ENCODE measurements at places on chromosomes 2 and 18.

DNA sequence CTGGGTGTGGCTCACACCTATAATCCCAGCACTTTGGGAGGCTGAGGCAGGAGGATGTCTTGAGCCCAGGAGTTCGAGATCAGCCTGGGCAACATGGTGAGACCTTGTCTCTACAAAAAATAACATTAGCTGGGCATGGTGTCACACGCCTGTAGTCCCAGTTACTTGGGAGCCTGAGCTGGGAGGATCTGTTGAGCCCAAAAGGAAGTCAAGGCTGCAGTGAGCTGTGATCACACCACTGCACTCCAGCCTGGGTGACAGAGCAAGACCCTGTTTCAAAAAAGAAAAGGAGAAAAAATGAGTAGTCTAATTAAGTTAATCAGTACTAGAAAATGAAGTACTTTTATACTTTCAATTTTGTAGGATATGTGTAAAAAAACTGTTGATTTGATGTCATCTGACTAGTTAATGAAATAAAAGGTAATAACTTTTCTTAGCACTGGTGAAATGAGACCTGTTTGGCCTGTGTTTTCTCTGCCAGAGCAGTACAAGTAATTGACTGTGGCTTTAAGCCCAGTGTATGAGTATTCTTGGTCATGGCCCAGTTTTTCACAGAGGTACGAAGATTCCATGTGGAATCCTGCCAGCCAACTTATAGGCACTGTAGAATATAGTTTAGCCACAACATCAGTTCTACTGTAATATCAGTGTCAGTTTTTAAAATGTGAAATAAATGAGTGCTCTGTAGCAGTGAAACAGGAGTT, 35.8 kb downstream of the MFSD6 start:
- no peak for DNase-seq

GRCh38 chr2:233100192-233100998, 40.3 kb downstream of the INPP5D start:
- peak; percentile 52 for DNase-seq

- DNase-seq, result no peak
Observed at GRCh38 chr2:16773080-16773713, 107.6 kb upstream of the CYRIA start.

DNA sequence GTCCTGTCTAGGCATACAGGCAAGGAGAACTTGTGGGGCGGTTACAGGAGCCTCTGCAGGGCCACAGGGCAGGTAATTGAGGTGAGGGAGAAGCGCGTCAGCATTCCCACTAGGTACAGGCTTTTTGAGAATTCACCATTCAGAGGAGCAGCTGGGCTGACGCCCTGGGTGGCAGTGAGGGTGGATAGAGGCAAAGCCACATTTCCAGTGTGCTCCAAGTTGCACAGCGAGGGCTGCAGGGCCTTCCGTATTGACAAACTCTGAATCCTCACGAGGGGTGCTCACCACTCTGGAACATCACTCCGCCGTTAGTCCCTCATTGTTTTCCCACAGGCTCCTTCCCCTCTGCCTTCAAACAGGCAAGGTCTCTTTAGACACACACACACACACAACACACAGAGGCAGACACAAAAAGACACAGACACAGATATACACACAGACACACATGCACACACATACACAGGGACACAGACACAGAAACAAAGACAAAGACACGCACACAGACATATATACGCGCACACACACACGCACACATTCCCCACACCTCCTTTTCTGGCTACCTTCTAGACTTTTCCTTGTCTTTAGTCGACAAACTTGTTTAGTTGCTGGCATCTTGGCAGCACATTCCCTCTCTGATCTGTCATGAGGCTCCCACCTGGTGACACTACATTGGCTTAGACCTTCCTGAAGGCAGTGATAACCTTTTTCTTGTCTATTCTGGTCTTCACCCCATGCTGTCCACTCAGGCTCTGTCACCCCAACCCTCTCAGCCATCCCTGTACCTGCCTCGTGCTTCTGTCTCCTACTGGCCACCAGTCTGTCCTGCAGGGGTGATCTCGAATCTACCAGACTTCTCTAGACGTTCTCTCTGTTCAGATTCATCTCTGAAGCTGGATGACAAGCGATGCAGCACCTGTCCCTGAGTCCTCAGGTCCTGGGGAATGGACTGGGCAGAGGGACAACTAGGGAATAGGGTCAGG, 136.8 kb downstream of the ALPK2 start:
- DNase-seq, result no peak

DNA sequence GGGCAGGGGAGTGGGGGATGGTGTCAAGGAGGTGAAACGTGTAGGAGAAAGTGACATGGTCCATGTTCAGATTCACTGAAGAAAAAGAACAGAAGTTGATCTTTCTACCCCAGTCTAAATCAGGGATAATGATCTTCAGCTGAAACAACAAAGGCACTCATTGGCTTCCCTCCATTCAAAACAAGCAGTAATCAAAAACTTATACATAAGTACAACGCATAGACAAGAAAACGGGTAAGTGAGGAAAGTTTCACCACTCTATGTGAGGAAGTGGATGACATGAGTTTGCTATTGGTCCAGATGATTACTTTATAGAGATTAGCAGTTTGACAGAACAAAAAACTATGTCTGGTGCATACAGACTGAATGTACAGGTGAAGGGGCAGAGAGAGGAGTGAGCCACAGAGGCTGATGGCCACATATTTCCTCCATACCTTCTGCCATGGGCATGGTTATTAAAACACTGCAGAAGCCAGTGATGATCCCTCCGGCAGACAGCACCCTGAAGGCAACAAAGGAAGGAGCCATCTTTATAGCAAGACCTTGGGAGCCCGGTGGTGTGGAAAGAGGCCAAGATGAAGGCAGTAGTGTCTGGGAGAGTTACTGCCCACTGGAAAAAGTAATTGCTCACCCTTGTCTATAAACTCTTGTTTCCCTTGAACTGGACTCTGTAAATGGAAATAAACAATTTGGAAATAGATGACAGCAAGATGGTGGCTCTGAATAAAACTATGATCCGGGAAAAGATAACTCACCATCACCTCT, 57.7 kb downstream of the SLC25A12 start:
- DNase-seq, result no peak

- no peak for DNase-seq
Observed at GRCh38 chr2:193253014-193253530, 1058.3 kb upstream of the TMEFF2 start.

DNA sequence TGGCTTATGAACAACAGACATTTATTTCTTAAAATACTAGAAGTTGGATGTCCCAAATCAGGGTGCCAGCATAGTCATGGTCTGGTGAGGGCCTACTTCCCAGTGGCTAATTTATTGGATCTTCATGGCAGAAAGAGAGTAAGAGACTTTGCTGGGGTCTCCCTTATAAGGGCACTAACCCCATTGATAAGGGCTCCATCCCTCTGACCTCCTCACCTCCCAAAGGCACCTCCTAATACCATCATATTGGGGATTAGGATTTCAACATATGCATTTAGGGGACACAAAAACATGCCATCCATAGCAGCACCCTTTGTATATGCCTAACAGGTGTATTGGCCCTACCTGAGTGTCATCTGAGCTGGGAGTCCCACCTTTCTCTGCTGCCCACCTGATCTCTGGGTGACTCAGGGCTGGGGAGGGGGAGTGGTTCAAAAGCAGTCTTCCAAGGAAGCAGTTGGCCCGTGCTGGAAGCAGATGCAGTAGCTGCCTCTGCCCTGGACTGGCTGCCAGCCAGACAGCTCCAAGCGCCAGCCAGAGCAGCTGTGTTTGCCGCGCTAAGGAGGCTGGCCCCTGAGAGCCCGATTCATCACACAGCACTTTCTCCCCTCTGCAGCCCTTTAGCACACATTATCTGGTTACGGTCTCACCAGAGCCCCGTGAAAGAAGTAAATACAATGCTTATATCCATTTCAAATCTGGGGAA, 84.6 kb downstream of the SMAD7 start:
- no peak for DNase-seq

Measured in T-helper 1 cell (primary cell).